Subcutaneous preadipocyte (primary cell): ENCODE measurements at places on chromosomes 3 and 15. TPM values are rescaled to one million over a fixed set of nuclear protein-coding genes. Genes with fewer than 3 reads are reported as not detected.

The PRICKLE2 gene
- total RNA-seq: 32.0 and 32.1 TPM in 2 replicates

The LCTL gene
- total RNA-seq: not detected in 2 replicates

The REC114 gene
- not detected in 2 replicates for total RNA-seq

The ULK4 gene
- 11.3 and 19.1 TPM in 2 replicates for total RNA-seq

The IL17RB gene
- under 0.01 TPM in 1 of 2 replicates, not detected in the other for total RNA-seq

The IL17RE gene
- 10.3 and 13.9 TPM in 2 replicates for total RNA-seq

The SUSD5 gene
- total RNA-seq: 1.1 and 2.9 TPM in 2 replicates

The GATM gene
- 0.73 and 0.98 TPM in 2 replicates for total RNA-seq

The STAC gene
- 0.37 and 4.1 TPM in 2 replicates for total RNA-seq

The SELENOT gene
- total RNA-seq: 104 and 130 TPM in 2 replicates

The ERICH6 gene
- total RNA-seq: under 0.01 TPM in 1 of 2 replicates, not detected in the other

The TERC gene
- 269 and 557 TPM in 2 replicates for total RNA-seq

The ZNF502 gene
- total RNA-seq: 4.3 and 4.4 TPM in 2 replicates
